ENCODE measurements at places on chromosomes 3 and 15.

DNA sequence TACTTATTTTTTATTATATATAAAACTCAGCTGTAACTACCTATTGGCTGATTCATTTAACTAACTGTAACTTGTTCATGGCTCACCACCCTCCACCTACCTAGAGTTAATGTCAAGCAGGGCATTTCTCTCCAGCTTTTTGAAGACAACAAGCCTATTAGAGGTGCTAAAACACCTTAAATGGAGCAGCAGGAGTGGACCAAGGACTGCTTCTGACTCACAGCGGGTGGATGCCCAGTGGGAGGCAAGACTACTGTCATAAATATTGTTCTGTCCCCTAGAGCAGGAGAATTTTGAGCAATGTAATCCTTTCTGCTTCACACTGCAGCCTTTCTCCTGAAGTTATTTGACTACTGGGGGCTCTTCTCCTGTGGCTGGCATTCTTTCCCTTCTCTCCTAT, 146.9 kb downstream of the CLSTN2 start:
- no peak for DNase-seq

GRCh38 chr3:170740726-170741591, 129.0 kb downstream of the RPL22L1 start:
- DNase-seq, result no peak

DNA sequence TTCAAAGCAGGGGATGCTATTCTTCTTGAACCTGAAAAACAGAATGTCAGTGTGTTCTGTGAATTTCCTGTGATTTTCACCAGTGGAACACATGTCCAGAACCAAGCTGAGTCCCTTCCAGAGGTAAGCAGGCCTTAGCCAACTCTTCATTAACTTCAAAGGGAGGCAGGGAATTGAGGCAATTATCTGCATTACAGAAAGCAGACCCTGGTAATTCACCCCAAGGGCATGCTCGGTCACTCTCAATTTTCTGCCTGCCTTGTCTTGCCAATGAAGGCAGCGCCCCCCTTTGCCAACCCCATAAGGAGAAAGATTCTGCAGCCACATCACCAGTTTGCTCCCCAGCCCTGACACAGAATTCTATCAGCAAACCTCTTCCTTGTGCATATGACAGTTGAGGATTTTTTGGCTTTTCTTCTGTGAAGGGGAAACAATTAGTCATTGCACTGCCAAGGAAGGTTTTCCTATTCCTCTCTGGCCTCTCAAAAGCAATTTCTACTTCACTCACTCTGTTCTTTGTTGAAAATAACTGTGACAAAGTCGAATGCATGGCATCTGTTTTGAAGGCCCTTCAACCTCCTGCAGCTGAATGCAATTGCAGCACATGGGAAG, 85.3 kb downstream of the HHLA2 start:
- DNase-seq, result no peak

DNA sequence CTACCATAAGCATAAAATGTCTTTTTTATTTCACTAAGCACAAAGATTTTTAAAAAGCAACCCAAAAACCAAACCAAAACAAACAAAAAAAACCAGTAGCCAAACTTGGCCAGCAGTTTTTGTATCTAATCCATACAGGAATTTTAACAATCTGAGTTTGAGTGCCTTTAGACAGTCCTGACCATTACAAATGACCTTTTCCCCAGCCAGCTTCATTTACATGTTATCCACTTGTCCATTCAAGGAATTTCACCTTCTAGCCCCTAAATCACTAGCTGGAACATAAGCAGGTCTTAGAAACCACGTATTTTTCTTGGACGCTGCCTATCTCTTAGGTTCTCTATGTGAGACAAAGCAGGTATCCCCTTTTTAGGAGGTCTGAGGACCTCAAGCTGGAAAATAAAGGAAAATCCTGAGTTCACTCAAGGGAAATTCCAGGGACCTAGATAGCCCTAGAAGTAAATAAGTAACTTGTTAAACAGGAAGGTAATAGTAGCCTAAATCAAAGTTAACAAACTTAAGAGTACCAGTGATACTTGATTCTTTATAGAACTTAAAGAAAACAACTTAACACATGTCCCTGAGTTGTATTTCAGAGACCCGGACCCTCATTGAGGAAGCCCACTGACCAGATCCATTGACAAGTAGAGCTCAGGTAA, 34.2 kb downstream of the CIP2A start:
- DNase-seq, result no peak

DNA sequence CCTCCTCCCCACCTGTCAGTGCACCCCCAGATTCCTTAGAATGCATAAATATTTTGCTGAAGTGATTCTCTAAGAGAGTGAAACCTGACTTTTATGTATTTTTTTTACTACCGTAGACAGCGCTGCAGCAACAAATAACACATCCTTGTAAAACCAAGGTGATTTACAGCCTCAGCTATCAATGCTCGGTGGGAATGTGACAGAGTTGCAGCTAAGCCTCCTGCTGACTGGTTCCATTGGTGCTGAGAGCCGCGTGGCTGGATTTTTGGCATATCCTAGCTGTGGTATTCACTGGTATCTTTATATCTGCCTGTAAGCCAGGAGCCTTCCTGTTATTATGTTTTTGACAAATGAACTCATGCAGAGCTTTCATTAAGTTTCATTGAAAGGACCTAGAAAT, 11.0 kb downstream of the FGD5 start:
- no peak for DNase-seq

DNA sequence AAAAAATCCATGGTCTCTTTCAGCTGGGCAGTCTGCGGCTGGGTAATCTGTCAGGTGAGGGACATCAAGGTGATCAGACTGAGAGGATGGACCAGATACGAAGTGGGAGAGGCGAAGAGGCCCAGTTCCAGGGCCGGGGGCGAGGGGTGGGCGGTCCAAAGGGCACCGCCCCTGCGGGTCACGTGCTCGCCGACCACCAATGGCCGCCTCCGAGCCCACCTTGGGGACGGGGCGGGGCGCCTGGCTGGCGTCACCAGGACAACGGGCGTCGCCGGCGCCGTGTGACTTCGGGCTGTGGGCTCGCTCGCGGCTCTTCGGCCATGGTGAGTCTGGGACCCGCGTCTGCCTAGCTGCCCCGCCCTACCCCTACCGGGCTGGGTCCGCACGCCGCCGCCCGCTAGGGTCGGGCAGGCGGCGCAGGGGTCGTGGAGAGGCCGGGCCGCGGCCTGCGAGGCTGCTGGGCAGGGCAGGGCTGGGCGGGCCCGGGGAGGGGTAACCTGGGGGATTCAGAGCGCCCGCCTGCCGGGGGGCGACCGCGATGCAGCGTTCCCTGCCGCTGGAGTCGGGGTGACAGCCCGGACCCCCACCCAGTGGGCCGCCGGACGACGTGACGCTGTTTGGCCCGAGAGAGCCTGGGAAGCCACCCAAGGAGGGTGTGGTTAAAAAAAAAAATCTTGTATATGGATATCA, at the start of gene FBXL2:
Gene FBXL2 (plus strand): TSS at position 250 of the 690 bp plus-strand sequence. CDS start 71 bp downstream, at position 321.
- no peak for DNase-seq
